Activated CD4-positive, alpha-beta T cell treated with anti-CD3 and anti-CD28 coated beads, Interleukin-10, Interleukin-2, amounts not matched to agents 100 ng/mL and 50 ng/mL, durations not matched to agents 16 hours and 8 hours (primary cell): ENCODE measurements at places on chromosomes 4 and X.
A peak's percentile ranks its signal among the peaks of the same experiment; 100 is the strongest.

- no peak for DNase-seq
Observed at GRCh38 chr4:156969101-156969500, 2.5 kb downstream of the PDGFC start.

DNA sequence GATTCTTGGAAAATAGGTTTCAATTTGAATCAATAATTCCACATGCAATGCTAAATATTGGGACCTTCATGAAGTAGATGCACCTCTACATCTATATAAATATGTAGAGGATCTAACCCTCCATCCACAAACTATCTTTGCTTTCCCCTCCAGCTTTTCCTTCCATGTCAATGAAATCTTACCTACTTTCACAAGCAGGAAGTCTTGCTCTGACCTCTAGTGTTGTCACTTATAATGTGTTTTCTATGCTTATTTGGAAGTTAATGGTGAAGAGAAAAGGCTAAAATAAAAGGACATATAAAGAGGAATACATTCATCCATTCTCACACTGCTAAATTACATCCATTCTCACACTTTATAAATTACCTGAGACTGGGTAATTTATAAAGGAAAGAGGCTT, 472.7 kb upstream of the DIAPH2 start:
- DNase-seq: no peak

GRCh38 chr4:182655340-182655739, 261.8 kb downstream of the DCTD start:
- no peak for DNase-seq

DNA sequence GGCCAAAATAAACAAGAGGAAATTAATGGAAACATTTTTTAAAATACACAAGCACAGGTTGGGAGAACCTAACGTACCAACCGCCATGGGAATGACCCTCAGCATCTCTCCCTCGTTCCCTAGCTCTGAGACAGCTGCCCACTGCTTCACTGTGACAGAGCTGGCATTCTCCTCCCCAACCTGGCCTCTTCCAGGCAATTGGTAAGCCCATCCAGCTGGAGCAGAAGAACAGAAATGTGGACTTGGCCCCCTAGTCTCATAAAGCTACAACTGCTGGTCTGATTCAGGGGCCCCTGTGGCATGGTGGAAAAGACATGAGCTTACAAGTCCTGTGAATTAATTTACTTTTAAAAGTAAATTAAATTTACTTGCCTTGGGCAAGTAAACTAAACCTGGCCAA, 245.1 kb downstream of the PTTG2 start:
- no peak for DNase-seq

DNA sequence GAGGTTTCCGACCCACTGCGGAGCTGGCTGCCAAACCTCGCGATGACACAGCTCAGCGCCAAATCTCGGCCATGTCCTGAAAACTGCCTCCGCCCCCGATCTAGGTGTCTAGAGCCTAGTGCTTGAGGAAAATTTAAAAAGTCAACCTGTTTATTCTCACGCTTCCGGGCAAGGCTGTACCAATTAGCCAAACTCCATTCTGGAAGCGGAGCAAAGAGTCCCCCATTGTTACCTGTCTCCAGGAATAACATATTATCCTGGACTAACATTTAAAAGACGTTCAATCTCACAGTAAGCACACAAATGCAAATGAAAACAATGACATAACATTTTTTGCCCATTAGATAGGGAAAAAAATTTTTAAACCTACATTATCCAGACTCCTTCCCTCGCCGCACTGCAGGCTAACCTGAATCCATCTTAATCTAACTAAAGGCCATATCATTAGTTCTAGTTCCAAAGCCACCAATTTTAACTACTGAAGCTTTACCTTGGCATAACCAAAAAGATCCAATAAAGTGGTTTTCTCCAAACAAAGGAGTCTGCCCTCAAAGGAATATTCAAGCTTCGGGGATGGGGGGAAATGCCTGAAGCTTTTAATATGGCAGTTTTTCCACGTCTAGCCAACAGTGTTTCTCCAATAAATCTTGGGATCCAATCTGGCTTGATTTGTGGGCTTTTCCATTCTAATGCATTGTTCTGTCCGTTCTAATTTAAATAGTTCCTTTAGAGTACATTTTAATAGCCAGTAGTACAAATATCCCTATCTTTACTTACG, 1.9 kb downstream of the HUWE1 start:
- no peak for DNase-seq

GRCh38 chr4:73855406-73855805, 2.3 kb downstream of the PF4V1 start:
- DNase-seq: no peak

DNA sequence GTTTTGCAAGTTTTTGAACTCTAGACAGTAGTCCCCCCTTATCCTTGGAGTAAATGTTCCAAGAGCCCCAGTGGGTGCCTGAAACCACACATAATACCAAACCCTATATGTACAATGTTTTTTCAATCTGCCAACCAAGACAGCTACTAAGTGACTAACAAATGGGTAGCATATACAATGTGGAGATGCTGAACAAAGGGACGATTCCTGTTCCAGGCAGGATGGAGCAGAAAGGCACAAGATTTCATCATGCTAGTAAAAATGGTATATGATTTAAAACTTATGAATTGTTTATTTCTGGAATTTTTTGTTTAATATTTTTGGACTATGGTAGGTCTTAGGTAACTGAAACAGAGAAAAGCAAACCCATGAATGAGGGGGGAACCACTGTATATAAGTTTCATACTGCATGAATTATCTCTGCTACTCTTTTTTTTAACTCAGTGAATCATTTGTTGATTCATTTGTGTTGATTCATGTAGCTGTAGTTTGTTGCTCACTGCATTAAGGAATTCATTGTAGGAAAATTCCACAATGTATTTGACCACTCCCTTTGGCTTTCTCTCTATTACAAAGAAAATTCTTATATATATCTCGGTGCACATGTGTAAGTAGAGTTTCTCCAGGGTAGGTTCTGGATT, 21.9 kb upstream of the ANXA3 start:
- no peak for DNase-seq

- peak; percentile 9 for DNase-seq
Observed at GRCh38 chr4:40124690-40125089, 68.0 kb downstream of the N4BP2 start.

GRCh38 chr4:89868999-89869589, 25.6 kb upstream of the MMRN1 start:
- DNase-seq: no peak

DNA sequence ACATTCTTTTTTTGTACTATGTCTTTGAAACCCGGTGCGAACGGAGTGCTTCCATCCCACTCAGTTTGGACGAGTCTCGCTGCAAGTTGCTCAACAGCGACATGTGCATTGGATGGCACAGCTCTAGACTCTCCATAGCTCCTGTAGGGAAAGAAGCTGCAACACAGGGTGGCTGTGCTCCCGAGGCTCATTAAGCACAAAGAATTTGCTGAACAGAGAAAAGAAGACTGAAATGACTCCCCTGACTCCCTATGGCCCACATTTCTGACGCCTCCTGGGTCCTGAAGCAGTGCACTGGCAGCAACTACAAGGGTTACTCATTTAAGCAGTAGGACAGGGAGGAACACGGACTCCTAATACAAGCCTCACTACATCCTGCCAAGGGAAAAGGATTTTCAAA, 127.4 kb downstream of the SH3RF1 start:
- DNase-seq: no peak

DNA sequence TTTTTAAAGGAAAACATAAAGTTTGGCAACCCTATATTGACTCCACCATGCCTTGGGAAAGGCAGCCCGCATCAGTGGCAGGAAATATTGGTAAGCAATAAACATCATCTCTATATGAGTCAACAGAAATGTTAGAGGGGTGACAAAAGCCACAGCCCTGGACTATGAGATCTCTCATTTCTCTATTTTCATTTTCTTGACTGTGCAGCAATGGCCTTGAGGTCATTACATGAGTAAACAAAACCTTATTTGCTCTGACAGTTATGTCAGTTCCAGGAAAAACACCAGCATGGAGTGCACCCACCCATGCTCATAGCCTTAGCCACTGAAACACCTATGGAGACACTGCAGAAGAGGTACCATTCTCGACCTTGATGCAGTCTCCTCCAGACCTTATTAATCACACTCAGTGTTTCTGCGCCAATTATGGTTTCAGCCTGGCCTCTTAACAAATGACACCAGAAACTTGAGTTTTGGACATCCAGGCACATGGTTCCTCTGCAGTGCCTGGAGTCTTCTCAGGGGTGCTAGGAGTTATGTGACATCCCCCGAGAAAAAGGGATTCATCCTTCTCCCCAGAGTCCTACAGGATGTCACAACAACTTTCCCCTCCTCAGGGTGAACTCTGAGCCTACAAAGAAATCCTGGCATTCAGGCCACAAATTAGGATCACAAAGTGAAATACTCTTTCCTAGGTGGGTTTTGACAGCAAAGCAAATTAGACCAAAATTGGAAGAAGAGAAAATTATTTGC, 16.0 kb upstream of the HPGD start:
- peak; percentile 74 for DNase-seq

DNA sequence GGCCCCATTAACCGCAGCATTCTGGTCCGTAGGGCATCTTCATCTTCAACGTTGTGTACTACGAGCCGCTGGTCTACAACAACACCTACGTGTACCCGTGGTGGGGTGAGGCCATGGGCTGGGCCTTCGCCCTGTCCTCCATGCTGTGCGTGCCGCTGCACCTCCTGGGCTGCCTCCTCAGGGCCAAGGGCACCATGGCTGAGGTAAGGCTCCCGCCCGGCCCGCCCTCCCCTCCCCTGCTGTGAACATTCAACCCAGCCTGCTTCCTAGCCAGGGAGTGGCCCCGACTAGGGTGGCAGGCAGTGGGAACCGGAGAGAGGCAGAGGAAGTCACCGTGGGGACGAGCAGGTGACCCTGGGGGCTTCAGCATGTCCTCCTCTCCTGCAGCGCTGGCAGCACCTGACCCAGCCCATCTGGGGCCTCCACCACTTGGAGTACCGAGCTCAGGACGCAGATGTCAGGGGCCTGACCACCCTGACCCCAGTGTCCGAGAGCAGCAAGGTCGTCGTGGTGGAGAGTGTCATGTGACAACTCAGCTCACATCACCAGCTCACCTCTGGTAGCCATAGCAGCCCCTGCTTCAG, 7.1 kb downstream of the SLC6A8 start:
- no peak for DNase-seq

GRCh38 chr4:55028196-55028595, 97.2 kb downstream of the KDR start:
- no peak for DNase-seq

GRCh38 chr4:156734965-156735895, 236.4 kb downstream of the PDGFC start:
- no peak for DNase-seq

- DNase-seq: no peak
Observed at GRCh38 chr4:56806666-56807065, 14.8 kb downstream of the SPINK2 start.

DNA sequence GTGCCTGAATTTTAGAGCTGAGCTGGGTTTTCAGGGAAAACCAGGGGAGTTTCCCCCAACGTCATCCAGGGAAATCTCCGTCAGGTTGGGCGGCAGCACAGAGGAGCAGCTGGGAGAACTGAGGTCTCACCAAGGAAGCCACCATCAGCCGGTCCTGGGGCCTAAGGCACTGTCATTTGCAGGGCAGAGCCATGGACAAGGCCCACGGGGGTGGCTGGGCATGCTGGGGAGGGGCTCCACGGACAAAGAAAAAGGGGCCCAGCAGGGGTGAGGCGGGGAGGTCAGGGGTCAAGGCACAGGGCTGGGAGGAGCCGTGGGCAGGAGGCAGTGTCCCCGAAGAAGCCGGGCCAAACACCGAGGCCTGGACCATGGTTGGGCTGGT, 109.8 kb downstream of the HMX1 start:
- DNase-seq: no peak

DNA sequence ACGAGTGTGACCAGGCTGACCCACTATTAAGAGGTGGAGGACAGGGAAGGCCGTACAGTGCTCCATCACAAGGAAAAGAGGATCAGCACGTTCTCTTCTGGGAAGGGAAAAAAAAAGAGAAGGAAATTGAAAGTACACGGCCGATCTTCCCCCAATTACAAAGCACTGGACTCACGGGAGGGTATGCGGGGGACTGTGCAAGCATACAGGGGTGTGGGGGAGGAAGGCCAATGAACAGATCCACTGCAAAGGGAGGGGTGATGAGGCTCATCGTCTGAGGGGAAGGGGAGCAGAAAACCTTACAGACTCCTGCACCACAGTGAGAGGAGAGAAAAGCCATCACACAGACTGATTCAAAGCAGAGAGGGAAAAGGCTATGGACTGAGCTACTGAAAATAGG, 1.1 kb downstream of the ELK1 start:
- no peak for DNase-seq

DNA sequence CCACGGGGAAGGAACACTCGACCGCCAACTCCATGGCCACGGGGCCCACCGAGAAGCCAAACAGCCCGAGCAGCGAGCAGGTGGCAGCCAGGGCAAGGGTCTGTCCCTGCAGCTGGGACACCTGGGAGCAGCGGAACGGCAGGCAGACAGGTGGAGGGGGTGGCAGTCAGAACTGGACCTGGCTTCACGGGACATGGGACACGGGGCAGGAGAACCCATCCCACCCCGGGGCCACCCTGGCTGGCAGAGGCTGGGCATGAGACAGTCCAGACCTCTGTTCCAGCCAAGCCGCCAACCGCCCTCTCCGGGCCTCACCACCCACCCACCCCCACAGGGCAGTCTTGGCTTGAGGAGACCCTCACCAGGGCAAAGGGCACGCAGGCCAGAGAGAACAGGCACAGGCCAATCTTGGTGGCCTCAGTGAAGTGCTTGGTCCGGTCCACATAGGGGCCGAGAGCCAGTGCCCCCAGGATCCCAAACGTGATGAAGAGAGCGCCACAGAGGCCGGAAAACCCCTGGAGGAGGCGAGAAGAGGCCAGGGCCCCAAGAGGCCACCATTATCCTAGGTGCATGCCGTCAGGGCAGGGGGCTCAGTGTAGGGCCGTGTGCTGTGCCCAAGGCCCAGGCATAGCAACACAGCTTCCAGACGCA, 5.6 kb downstream of the SLC49A3 start:
- no peak for DNase-seq

- DNase-seq: peak; percentile 34
Observed at GRCh38 chrX:2500091-2500802, 529 bp downstream of the DHRSX start.

GRCh38 chr4:39978904-39979303, 1.2 kb upstream of the PDS5A start:
- no peak for DNase-seq

- DNase-seq: peak; percentile 19
Observed at GRCh38 chrX:109440475-109440874, 41.4 kb downstream of the GUCY2F start.

DNA sequence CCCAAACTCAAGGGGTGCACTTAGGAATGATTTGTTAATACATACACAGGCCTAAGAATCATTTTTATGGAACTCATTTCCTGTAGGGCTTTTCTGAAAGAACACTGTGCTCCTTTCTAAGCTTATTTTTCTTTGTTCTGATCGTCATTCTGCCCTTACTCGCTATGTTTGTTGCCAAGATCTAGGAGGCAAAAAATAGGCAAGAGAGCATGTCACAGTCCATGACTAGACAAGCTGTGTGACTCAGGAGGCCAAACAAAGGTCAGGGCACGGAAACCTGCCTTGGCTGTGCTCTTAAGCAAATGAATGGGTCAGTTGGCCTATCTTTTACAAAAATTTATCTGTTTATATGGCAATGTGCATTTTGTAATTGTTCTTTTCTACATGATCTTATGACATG, 42.5 kb upstream of the C1GALT1C1 start:
- DNase-seq: no peak

- DNase-seq: no peak
Observed at GRCh38 chr4:7259039-7259438, 66.7 kb downstream of the SORCS2 start.
